Occipital lobe (tissue), 3 donors: ENCODE measurements at places on chromosomes 2 and 18. TPM values are rescaled to one million over a fixed set of nuclear protein-coding genes. Genes with fewer than 3 reads are reported as not detected.

The GREB1 gene
- total RNA-seq, result 1.4 TPM

The TDRD15 gene
- 3.0 TPM for total RNA-seq

The C2orf74 gene
- total RNA-seq, result 6.9 TPM

DNA sequence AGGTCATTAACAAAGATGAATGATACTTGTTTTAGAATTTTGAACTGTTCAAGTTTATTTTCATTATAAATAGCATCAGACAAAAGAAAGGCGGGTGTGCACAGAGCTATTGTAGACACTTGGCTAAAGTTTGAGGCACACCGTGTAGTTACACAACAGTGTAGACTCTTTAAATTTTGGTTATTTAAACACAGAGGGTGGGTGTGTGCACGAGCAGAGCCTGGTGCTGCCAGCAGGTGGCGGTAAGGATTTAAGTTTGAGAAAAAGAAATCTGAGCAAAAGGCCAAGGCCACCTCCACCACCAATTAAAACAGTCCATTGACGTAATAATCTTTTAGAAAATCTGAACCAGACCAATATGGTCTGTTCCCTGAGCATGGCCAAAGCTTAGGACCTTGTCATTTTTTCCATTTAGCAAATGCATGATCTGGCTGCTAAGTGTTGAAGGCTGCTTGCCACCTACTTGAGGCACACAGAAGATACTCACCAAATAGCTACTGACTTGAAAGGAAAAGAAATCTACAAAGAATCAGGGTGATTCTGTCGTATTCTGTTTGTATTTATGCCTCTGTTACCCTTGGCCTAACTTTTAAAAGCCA lies 14.3 kb downstream of the COPS7B start:
- no peak for DNase-seq

DNA sequence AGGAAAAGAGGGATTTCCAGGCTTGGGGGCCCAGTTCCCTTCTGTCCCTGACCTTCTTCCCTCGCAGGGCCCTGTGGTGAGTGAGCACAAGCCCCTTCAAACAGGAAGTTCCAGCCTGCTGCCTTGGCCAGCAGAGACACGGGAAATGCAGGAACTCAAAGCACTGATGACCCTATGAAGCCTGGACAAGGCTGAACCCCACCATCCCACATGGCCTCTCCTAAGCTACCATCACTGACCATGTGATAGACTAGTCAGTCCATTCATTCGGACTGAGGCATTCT lies 196.4 kb downstream of the TNS1 start:
- DNase-seq, result no peak

DNA sequence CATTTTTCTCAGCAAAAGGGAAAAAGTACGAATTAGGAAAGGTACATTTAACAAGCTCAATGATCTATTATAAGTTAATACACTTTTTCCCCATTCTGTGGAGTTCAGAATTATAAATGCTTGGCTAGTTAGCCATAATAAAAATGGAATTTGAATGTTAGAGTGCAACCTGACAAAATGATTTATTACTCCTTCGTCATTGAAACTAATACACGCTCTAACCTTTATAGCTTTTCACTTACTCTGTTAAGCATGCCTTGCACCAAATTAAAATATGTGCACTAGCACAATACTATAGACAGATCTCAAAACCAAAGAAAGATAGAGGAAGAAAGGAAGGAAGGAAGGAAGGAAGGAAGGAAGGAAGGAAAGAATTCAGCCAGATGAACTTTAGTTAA lies 46.1 kb upstream of the FRZB start:
- DNase-seq, result no peak

DNA sequence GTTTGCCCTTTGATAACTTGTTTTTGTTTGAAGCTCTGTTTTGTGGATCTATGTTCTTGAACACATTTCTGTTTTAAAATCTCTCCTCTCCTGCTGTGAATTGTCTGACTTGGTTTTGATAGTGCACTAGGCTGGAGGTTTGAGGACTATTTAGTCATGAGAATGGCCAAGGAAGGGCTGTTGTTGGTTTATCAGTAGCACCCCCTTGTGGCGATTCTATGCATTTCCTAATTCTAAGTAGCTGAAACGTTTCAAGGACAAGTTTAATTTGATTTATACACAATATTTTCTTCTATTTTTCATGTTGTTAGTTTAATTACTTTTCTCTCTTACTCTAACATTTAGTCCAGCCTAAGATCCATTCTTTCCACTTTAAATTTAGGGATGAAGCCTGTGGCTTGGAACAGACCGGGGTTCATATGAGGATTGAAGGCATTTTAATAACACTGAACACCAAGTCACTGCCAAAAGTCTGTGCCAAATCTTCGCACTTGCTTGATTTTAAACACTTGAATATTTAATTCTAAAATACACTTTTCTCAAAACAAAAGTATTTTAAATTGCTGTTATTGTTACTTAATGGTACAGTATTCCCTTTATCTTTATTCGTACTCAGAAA lies 166.0 kb downstream of the SOCS6 start:
- DNase-seq, result no peak

GRCh38 chr2:149617476-149617875 lies 29.9 kb upstream of the MMADHC start:
- no peak for DNase-seq

DNA sequence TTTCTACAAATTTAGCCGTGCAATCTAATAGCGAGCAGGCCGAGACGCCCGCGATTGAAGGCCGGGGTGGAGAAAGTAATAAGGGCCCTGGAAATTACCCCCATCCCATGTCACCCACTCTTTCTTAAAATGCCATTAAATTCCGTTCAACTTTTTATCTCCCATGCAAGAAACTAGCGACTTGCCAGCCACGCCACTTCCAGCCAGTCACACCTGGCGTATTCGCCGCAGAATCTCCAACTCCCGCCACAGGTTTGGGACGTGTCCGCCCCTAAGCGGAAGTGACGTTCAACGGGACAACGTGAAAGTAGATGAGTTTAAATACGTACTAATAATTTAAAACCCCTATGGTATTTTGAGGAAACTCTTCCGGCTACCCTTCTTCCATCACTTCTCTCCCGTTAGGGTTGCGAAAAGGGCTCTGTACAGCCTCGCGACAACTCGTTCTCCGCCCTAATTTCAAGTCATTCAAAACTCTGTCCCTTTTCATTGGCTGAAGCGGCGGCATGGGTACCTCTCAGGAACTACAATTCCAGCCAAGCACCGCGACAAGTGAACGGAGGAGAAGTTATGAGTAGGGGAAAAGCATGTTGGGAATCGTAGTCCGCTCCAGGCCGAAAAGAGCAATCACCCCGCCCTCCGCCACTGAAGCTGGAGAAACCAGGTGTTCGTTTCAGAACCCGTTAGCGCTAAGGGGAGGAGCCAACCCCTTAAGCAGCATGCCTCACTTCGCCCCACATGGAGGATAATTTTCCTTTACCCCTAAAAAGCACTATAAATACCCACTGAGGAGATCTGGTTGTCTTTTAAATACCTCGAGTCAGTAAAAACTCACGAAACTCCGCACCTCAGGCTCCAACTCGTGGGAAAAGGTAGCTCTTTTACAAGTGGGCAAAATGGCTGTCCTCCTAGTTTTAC lies at the start of gene ZRANB3:
TSS of gene ZRANB3 (minus strand) at position 906 of the 918 bp plus-strand sequence.
- DNase-seq, result peak; percentile 95

DNA sequence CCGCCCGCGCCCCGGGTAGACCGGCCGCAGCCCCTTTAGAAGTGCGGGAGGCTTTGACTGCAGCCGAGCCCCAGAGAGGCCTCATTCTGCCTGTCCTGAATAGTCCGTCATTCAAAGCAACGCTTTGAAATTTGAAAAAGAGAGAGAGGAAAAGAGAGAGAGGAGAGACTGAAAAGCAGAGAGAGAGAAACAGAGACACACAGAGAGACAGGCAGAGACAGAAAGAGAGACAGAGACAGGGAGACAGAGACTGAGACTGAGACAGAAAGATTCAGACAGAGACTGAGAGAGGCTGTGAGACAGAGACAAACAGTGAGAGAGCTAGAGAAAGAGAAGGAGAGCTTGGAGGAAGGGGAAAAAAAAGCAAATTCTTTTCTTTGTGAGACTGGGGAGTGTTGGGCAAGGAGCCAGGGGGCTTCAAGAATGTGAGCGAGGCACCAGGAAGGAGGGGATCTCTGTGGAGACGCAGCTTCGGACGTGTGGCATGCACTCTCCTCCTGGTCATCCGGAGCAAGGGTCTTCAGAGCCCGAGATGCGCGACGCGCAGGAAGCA lies 73.1 kb downstream of the MYCN start:
- DNase-seq, result no peak

- no peak for DNase-seq
Observed at GRCh38 chr2:158413581-158413980, 43.0 kb downstream of the CCDC148 start.

DNA sequence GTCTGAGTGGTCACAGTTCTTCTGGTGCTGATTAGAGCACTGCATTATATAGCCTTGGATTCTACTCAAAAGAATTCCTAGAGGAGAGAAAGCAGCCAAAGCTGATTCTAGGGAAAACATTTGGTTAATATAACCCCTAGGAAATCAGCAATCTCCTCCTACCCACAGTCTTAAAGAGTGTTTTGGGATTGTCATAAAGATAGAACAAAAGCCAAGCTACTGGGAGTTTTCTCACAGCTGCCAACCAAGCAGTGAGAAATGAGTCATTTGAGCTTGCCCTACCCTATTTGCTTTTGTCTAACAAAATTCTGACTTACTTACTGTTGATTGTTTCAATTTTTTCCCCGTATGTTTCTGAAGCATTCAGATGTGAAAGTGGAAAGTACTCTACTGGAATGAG lies 469.3 kb downstream of the PLCL1 start:
- peak; percentile 31 for DNase-seq

DNA sequence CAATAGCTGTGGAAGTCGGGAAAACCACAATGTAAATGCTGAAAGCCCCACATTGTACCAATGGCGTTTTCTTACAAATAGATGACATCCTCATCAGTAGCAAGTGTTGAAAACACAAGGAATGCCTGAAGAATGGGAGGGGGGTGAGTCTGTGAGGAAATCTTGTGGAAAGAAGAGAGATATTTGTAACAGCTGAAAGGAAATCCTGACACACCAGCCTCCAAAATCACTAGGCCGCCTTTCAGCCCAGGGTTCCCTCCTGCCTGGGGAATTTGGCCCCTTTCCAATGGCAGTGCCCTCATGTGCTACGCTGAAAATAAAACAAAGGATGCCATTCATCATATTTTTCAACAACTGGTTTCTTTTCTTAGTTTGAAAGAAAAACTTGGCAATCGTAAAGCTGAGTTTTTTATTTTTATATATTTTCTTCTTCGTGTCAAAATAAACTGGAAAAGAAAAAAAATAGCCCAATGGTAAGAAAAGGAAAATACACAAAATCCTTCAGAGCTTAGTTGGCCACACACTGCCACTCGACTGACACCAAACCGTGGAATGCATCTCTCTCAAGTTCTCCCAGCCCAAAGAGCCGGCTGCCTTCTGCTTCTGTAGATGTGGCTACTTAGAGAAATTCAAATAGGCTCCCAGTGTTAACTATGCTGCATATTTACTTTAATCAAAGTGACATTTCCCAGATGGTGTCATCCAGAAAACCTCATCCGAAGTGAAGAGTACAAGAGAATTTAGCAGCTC lies 52.0 kb downstream of the FTCDNL1 start:
- peak; percentile 5 for DNase-seq

DNA sequence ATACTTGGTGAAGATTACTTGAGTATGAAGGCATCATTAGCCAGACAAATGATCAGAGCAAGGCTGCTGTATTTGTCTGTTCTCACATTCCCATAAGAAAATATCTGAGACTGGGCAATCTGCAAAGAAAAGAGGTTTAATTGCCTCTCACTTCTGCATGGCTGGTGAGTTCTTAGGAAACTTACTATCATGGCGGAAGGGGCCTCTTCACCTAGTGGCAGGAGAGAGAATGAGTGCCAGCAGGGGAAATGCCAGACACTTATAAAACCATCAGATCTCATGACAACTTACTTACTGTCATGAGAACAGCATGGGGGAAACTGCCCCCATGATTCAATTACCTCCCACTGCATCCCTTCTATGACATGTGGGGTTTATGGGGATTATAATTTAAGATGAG lies 452.3 kb downstream of the GALR1 start:
- DNase-seq, result no peak

DNA sequence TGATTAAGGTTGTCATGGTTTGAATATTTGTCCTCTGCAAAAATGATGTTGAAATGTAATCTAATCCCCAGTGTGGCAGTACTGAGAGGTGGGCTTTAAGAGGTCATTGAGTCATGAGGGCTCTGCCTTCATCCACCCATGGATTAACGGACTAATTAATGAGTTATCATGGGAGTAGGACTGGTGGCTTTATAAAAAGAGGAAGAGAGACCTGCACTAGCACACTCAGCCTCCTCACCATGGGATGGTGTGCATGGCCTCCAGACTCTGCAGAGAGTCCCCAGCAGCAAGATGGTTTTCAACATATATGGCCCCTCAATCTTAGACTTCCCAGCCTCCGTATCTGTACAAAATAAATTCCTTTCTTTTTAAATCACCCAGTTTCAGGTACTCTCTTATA lies 41.0 kb downstream of the DTNB start:
- no peak for DNase-seq

GRCh38 chr18:22637787-22638186 lies 220.1 kb upstream of the CTAGE1 start:
- no peak for DNase-seq

GRCh38 chr2:103004426-103004942 lies 242.7 kb downstream of the TMEM182 start:
- no peak for DNase-seq
